C1 segment of cervical spinal cord (tissue), 14 donors: ENCODE measurements at places on chromosomes 16 and 17.

GRCh38 chr16:85998868-85999729 lies 100.1 kb downstream of the IRF8 start:
- no peak for DNase-seq

GRCh38 chr16:85970738-85971137 lies 71.8 kb downstream of the IRF8 start:
- no peak for DNase-seq

GRCh38 chr16:9256196-9256595 lies 164.8 kb downstream of the HAPSTR1 start:
- no peak for DNase-seq

DNA sequence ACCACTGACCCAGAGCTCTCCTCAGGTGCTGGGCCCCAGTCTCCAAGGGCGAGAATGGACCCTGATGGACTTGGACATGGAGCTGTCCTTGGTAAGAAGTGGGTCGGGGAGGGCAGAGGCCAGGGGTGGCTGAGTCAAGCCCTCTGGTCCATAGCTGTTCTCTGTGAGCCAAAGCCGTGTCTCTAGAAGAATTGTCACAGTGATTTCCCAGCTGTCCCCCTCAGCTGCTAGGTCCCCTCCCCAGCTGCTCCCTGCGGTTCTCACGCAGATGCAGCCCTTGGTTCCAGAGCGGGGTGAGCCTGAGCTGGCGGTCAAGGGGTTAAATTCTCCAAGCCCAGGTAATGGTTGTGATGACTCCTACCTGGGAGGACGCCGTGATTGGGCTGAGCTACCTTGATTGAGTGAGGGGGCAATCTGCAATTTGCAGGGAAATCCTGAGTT lies 1.3 kb upstream of the NOL3 start:
- no peak for DNase-seq

GRCh38 chr16:66933776-66934137 lies 445 bp downstream of the CIAO2B start:
- no peak for DNase-seq

GRCh38 chr17:47834756-47835155 lies 3.3 kb downstream of the LRRC46 start:
- no peak for DNase-seq

DNA sequence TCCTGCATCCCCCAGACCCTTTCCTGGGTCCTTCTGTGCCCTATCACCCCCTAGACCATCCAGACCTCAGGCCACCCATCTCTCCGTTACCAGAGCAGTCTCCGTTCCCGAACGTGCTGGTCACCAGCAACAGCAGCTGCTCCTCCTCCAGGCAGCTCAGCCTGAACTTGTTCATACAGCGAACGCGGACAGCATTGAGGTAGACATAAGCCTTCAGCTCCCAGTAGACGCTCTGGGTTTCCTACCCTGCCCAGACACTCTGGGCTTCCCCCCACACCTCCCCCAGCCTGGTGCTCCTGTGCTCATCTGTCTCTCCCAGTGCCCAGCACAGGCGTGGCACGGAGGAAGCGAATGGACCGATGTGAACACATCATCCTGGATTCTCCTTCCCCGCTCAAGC lies 41.6 kb upstream of the RNFT1 start:
- DNase-seq = no peak

DNA sequence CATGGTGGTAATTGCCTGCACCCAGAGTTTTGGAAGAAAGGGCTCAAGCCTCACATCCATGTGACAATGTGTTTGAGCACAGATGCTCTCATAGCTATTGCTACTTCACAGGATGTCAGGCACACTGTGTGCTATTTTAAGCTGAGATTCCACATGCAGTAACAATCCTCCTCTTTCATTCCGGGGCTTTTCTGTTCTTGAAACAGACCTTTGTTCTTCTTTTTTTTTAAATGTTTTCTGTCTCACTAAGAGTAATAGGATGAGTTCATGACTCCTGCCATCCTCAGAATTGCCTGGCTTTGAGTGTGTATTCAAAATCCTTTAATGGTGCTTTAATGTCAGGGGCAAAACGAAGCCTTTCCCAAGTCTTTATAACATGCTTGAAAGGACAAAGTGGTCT lies 198.9 kb downstream of the ABCC12 start:
- no peak for DNase-seq
